CD8-positive, alpha-beta memory T cell (primary cell): ENCODE measurements at places on chromosomes 3 and 15. TPM values are rescaled to one million over a fixed set of nuclear protein-coding genes. Genes with fewer than 3 reads are reported as not detected.
A peak's percentile ranks its signal among the peaks of the same experiment; 100 is the strongest.

PKM gene
- 337 TPM for polyA plus RNA-seq

RASA2 gene
- 39.2 TPM for polyA plus RNA-seq

IL5RA gene
- 0.16 TPM for polyA plus RNA-seq

PIK3CA gene
- polyA plus RNA-seq = 18.3 TPM

FBXO40 gene
- polyA plus RNA-seq = not detected

DNA sequence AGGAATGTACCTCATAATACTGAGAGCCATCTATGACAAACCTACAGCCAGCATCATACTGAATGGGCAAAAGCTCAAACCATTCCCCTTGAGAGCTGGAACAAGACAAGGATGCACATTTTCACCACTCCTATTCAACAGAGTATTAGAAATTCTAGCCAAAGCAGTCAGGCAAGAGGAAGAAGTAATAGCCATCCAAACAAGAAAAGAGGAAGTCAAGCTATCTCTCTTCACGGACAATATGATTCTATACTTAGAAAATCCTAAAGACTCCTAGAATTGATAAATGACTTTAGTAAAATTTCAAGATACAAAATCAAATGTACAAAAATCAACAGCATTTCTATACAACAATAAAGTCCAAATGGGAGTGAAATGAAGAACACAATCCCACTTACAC, 30.2 kb downstream of the OCA2 start:
- H3K4me3 ChIP-seq = no peak overlapping the region
- no peaks in the 10 kb centered on the region for H3K4me1 ChIP-seq
- DNase-seq = no peak

DNA sequence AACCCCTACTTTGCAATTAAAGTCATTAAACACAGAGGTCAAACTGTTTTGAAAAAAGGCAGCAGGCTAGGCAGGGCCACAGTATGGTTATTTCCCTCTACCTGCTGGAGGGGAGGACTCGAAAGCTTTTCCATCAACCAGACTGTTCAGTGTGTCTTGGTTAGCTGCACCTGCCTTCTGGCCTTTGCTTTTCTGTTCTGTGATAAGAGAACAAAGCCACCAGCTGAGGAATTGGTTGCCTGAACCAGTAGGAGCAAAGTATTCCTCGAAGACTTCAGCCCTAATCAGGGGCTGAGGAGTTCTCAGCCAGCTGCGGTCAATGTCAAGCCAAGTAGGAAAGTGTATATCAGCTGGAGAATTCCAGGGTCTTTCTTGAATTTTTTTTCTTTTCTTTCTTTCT, 132.5 kb downstream of the SOX2 start:
- no peaks in the 10 kb centered on the region for H3K4me1 ChIP-seq
- H3K4me3 ChIP-seq = no peak overlapping the region
- H3K27ac ChIP-seq = no peak overlapping the region
- H3K27me3 ChIP-seq = no peaks in the 10 kb centered on the region

- no peaks in the 10 kb centered on the region for H3K27me3 ChIP-seq
- no peak overlapping the region for H3K27ac ChIP-seq
- DNase-seq = no peak
- H3K4me1 ChIP-seq = peaks cover 7% of the 10 kb centered on the region
- H3K4me3 ChIP-seq = no peak overlapping the region
These were observed 16.0 kb downstream of the SLC41A3 start for GRCh38 chr3:126067959-126068358.

- peak overlapping the region; percentile 83 for H3K4me3 ChIP-seq
- peak overlapping the region; percentile 73 for H3K27ac ChIP-seq
- peak; percentile 13 for DNase-seq
- H3K4me1 ChIP-seq = peaks cover 23% of the 10 kb centered on the region
These were observed 36.7 kb downstream of the HMCES start for GRCh38 chr3:129315223-129315997.

- DNase-seq = no peak
- no peaks in the 10 kb centered on the region for H3K4me1 ChIP-seq
- no peak overlapping the region for H3K4me3 ChIP-seq
- H3K27ac ChIP-seq = no peak overlapping the region
- no peaks in the 10 kb centered on the region for H3K36me3 ChIP-seq
These were observed 8.0 kb downstream of the TMEM45A start for GRCh38 chr3:100500320-100500880.

GRCh38 chr15:42069025-42069424, 25.3 kb downstream of the PLA2G4D start:
- H3K27ac ChIP-seq = no peak overlapping the region
- no peaks in the 10 kb centered on the region for H3K27me3 ChIP-seq
- H3K4me1 ChIP-seq = no peaks in the 10 kb centered on the region
- H3K4me3 ChIP-seq = no peak overlapping the region
- no peak for DNase-seq

DNA sequence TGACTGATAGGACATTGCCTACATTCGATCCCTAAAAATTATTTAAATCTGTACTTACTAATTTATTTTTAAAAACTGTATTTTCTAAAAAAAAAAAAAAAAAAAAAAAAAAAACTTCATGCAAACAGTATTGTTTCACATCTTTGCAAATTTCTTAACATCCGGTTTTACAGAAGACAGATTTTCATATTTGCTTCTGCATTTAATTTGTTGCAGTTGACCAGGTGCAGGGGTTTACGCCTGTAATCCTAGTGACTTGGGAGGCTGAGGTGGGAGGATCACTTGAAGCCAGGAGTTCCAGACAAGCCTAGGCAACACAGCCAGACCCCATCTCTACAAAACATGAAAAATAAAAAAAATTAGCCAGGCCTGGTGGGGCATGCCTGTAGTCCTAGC, 6.4 kb upstream of the NFKBIZ start:
- H3K4me3 ChIP-seq = no peak overlapping the region
- no peak overlapping the region for H3K27ac ChIP-seq
- no peaks in the 10 kb centered on the region for H3K4me1 ChIP-seq
- no peaks in the 10 kb centered on the region for H3K27me3 ChIP-seq
- no peak for DNase-seq
- no peaks in the 10 kb centered on the region for H3K36me3 ChIP-seq

- H3K27me3 ChIP-seq = no peaks in the 10 kb centered on the region
- H3K27ac ChIP-seq = no peak overlapping the region
- H3K36me3 ChIP-seq = no peaks in the 10 kb centered on the region
- H3K4me1 ChIP-seq = no peaks in the 10 kb centered on the region
- H3K4me3 ChIP-seq = no peak overlapping the region
These were observed 7.8 kb upstream of the FAM174B start for GRCh38 chr15:92663250-92663951.

GRCh38 chr3:73461547-73461946, 163.2 kb downstream of the PDZRN3 start:
- H3K4me3 ChIP-seq = no peak overlapping the region
- no peaks in the 10 kb centered on the region for H3K36me3 ChIP-seq
- no peaks in the 10 kb centered on the region for H3K4me1 ChIP-seq
- H3K27me3 ChIP-seq = no peaks in the 10 kb centered on the region
- DNase-seq = no peak

DNA sequence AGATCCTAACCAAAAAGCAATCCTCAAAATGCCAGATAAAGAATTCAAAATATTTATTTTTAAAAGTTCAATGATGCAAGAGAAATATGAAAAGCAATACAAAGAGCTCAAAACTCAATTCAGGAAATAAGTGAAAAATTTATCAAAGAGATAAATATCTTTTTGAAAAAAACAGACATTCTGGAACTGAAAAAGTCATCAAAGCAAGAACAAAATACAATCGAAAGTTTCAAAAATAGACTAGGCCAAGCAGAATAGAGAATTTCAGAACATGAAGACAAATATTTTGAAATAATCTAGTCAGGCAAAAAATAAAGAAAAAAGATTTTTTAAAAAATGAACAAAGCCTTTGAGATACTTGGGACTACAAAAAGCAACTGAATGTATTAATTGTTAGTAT, 83.4 kb upstream of the STT3B start:
- H3K36me3 ChIP-seq = no peaks in the 10 kb centered on the region
- H3K4me1 ChIP-seq = peaks cover 10% of the 10 kb centered on the region
- no peak overlapping the region for H3K27ac ChIP-seq
- H3K27me3 ChIP-seq = no peaks in the 10 kb centered on the region

- no peaks in the 10 kb centered on the region for H3K4me1 ChIP-seq
- H3K27ac ChIP-seq = no peak overlapping the region
- H3K4me3 ChIP-seq = no peak overlapping the region
- no peak for DNase-seq
These were observed 52.8 kb upstream of the NSMCE3 start for GRCh38 chr15:29322415-29322814.

DNA sequence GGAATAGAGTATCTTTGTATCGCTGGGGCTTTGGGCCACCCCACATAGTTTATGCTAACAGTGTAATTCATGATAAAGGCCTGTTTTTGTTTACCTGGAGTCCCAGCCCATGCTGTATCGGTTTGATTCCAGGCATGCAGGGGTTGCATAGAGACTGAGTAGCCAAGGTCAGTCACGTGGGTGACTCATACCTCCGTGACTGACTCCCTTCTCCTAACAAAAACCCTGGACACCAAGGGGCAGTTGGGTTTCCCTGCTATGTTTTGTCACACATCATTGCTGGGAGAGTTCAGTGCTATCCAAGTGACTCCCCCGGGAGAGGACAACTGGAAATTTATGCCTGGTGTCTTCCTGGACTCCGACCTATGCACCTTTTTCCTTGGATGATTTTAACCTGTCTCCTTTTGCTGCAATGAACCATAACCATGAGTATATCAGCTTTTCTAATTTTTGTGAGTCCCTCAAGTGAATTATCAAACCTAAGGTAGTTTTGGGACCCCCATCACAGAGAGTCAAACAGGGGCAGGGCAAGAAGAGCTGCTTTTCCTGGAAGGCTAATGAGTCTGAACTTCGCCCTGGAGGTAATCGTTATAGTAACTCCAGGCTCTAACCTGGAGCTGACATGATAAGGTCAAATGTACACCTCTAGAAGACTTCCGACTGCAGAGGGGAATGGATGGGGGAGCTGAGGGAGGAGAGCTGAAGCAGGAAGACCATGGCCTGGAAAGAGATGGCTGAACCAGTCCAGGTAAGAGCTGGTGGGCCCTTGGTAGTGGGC, 57.0 kb downstream of the SRGAP3 start:
- H3K27me3 ChIP-seq = no peaks in the 10 kb centered on the region
- H3K27ac ChIP-seq = no peak overlapping the region
- no peaks in the 10 kb centered on the region for H3K36me3 ChIP-seq

DNA sequence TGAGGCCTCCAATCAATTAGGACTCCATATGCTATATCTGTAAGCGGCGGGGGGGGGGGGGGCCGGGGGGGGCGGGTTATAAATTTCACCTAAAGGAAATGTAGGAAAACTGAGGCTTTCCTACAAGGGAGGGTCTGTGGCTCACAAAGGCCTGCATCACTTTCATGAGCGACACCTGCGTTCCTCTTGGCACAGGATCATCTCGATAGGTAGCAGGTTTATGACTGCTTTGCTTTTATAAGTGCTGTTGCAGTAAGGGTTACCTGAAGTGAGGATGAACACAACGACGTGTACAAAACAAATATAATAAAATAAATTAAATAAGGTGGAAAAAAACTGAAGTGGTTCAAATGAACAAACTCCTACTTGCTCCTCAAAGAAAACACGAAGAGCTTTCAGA, 194.3 kb downstream of the FOXP1 start:
- H3K4me3 ChIP-seq = no peak overlapping the region
- no peak for DNase-seq
- H3K36me3 ChIP-seq = no peaks in the 10 kb centered on the region
- H3K27me3 ChIP-seq = no peaks in the 10 kb centered on the region
- H3K4me1 ChIP-seq = peaks cover 83% of the 10 kb centered on the region

DNA sequence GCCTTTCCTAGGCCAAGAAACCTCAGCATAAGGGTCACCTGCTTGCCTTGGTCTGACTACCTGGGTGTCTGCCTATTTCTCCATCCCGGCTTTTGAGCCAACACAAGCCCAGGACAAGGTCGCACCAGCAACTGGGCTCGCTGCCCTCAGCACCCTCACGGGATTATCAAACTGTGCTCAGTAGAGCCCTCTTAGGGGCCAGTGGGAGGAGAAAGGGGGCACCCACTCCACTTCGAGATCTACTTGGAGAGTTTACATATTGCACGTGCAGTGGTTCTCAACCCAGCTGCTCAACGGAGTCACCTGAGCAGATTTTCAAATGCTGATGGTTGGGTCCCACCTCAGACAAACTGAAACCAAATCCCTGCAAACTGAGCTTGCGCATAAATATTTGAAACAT, 31.1 kb downstream of the TSPAN3 start:
- H3K4me3 ChIP-seq = no peak overlapping the region
- no peak overlapping the region for H3K27ac ChIP-seq
- no peaks in the 10 kb centered on the region for H3K4me1 ChIP-seq

DNA sequence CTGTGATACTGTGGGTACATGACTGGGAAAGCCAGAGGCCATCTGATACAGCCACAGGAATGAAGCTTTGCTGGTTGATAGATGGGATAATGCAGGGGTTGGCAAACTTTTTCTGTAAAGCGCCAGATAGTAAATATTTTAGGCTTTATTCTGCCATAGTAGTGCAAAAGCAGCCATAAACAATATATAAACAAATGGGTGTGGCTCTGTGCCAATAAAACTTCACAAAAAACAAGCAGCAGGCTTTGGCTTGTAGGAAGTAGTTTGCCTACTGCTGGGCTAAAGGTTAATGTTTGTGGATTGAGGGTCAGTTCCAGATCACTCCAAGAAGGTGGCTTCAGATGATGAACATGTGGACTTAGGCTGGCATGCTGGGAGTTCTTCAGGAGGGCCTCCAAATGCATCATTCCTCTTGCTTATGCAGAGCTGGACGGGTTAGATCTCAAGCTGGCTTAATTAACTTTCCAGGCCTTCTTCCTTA, 305.7 kb downstream of the RPLP1 start:
- H3K27ac ChIP-seq = no peak overlapping the region
- H3K4me3 ChIP-seq = peak overlapping the region; percentile 32
- no peaks in the 10 kb centered on the region for H3K27me3 ChIP-seq
- no peaks in the 10 kb centered on the region for H3K36me3 ChIP-seq
- peaks cover 90% of the 10 kb centered on the region for H3K4me1 ChIP-seq

DNA sequence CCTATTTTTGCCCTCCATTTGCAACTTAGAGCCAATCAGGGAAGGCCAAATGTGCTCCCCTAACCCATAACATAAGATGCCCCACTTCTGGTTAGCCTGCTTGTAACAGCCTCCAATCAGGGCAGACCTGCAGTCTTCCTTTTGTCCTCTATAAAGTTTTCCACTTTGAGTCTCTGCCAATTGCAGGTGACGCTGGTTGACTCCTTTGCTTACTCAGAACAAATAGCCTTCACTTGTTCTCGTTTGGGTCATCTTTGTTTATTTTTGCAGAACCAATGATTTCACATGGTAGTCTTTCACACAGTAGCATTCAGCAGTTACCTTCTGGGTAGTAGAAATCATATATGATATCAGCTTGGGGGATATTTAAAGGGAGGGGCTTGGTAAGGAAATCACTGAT, 225.6 kb downstream of the MINAR1 start:
- no peak for DNase-seq
- H3K4me3 ChIP-seq = no peak overlapping the region
- H3K27ac ChIP-seq = no peak overlapping the region
- H3K27me3 ChIP-seq = no peaks in the 10 kb centered on the region
- no peaks in the 10 kb centered on the region for H3K4me1 ChIP-seq

DNA sequence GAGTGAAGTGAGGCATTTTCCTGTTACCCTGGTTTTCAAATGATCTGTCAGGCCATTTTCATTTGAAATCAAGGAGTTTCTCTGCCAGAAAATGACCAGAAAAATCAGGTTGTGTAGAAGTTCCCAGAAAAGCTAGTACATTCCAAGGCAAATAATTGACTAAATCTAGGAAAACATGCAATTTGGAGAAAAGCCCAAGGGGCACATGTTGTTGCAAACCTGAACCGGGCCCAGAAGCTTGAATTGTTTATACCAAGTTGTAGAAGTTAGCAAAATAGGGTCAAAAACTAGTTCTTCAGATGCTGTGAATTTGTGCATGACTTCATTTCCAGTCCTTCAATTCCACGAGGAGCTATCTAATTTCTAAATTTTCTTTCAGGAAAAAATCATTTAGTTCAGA, 31.0 kb downstream of the TRIM42 start:
- no peaks in the 10 kb centered on the region for H3K36me3 ChIP-seq
- no peak overlapping the region for H3K4me3 ChIP-seq
- H3K4me1 ChIP-seq = no peaks in the 10 kb centered on the region
